ENCODE measurements at places on chromosomes 1 and 21.

DNA sequence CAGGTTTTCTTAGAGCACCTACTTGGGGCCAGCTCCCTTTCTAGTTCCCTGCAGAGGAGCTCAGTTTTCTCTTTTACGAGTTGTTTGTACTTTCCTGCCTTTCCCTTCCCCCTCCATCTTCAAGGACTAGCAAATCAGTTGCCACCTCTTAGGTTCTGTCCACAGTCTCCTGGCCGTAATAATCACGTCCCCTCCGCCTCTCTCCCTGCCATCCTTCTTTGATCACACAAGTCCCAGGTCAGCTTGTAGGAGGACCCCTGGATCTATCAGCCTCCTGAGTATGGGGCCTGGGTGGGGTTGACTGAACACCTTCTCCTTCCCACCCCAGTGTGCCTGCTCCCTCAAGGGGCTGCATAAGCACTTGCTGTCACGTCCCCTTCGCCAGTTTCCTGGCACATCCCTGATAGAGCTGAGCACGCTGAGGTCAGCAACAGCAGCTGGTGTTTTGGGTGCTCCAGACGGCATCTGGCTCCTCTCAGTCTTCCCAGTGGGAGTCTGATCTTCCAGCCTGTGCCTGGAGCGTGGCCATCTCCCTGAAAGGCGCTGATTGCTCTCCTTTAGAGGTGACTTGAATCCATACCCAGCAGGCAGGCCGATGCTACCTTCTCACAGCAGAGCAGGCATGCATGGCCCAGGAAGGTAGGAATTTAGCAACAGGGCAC, 216.1 kb upstream of the TMEM51 start:
- DNase-seq = no peak

DNA sequence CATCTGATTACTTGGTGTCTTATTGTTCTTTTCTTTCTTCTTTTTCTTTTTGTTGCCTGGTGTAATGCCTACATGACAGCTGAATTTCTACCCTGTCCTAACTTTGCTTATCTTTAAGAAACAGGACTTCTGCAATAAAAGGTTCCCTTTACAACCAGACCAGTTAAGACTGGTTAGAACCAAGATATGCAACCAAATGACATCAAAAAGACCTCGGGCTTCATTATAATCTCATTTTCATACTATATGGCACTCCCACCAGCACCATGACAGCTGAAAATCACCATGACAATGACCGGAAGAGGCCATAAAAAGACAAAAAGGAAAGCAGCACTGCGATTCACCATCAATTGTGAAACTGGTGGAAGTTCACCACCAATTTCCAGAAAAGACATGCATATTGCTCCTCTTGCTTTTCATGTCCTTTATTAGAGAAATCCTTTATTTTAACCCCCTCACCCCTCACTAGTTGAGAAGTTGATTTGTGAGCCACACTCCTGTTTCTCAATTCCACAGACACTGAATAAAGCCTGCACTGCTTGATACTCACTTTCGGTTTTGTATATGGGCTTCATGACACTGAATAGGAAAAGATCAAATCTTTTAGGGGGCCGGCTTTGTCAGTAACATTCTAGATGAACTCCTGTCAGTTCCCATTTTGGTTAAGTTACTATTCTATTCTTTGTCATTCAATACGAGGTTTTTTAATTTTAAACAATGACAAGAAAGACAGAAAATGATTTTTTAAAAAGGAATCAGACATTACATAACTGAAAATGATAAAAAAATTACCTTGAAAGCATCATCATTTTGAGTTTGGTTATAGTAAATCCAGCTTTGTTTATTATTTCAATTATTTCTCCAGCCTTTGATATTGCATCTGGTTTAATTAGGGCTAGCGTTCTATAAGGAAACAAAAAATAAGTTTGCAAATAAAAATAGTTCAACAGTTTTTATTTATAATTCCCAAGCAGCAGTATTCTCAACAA, 58.1 kb downstream of the NME7 start:
- DNase-seq = no peak

DNA sequence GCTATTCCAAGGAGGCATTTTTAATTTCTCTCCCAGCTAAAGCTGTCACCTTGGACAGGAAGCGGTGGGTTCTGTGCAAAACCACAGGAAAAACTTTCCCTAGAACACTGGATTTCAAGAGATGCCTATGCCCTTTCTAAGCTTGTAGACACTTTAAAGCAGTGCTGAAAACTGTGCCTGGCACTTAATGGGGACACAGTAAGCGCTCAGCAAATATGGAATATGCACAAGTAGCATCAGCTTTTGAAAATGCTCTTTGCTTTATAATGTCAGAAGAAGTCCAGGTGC, 50.9 kb upstream of the TARBP1 start:
- DNase-seq = no peak

- DNase-seq = no peak
Observed at GRCh38 chr1:64574301-64574700, 104.4 kb downstream of the CACHD1 start.

GRCh38 chr1:40638097-40639036, 27.1 kb downstream of the RIMS3 start:
- no peak for DNase-seq

GRCh38 chr1:37764414-37764825, 500 bp downstream of the EPHA10 start:
- peak; percentile 18 for DNase-seq

DNA sequence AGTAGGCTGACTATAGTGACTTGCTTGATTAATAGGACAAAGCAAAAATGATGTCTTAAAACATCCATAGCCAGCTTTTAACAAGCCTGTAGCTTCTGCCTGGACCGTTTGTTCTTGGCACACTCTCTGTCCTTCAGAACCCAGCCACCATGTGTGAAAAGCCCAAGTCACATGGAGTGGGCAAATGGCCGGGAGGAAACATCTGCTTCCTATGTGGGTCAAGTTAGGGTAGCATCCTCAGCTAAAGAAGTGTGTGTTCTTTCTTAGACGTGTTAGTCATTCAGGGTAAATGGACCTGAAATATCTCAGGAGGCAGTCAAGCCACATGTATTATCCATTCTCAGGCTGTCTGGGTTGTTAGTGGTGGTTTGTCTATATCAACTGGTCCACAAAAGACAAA, 23.4 kb downstream of the RD3 start:
- DNase-seq = no peak

DNA sequence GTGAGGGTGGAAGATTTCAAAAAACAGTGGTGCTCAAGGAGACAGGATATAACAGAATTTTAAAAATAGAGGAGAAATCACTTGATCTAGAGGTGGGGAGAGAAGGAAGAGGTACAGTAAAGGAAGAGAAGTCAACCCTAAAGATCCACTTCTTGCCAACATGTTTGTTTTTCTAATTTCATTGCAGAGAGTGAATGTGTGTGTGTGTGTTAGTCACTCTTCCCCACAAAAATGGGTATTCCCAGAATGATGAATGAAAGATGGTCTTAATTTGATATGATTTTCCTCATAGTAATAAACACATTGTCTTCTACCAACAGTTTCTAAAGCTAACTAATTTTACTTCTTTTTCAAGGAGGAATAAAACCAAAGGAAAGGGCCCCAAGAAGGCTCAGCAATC, 74.2 kb upstream of the NGF start:
- DNase-seq = no peak

DNA sequence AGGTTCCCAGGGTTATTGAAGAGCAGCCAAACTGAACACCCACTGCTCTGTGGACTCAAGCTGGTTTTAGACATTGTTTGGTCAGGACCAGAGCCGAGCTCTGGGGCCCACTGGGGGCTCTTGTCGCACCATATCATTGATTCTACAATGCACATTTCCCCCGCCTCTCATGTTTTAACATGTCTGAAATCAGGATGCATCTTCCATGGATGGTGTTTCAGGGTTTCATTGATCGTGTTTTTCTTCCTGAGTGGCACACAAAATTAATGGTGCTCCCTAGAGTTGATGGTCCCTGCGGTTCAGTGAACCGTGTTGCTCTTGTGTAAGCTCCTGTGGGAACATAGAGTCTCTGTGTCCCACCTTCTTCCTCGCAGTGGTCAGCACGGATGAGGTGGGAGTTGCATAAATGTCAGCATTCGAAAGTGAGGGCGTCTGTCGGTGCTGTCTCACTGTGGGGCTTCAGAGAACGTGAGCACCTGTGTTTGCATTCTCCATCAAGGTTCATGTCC, 38.3 kb downstream of the GALNT2 start:
- no peak for DNase-seq

GRCh38 chr1:240004086-240004749, 87.5 kb upstream of the FMN2 start:
- DNase-seq = no peak
